Posterior cingulate gyrus (tissue), 11 donors: ENCODE measurements at places on chromosomes 1 and 21.

GRCh38 chr21:38825269-38825668, 19.5 kb downstream of the ETS2 start:
- no peak for DNase-seq

GRCh38 chr1:173249349-173249748, 42.2 kb upstream of the TNFSF4 start:
- no peak for DNase-seq

DNA sequence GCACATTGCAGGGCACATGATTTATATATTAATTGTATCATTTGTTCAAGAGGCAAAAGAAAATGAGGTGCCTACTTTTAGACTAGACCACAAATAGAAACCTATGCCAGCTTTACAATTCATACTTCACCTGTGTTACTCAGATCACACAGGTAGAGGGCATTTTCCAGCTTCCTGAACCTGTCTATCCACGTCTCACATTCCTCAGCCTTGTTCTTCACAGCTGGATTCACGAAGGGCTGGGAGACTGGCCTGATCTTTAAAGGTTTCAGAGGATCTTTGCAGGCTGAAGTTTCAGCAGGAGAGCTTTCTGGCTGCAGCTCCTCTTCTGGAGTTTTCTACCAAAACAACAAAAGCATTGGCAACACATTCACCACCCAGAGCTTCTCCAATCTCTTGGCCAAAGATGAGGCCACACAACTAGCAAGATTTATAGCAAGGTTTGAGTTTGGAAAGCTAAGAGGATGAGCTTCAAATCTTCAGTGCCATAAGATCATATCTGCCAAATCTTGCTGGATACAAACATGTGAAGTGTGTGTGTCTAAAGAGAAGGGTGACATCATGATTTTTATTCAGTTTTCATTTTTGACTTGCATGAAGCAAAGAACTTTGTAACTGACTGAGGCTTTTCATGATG, 71.0 kb upstream of the CYP2J2 start:
- no peak for DNase-seq

- peak; percentile 83 for DNase-seq
Measured at GRCh38 chr1:93878501-93878888, 511 bp downstream of the DNTTIP2 start.

- no peak for DNase-seq
Measured at GRCh38 chr1:1678581-1679380, 13.8 kb downstream of the SLC35E2B start.

DNA sequence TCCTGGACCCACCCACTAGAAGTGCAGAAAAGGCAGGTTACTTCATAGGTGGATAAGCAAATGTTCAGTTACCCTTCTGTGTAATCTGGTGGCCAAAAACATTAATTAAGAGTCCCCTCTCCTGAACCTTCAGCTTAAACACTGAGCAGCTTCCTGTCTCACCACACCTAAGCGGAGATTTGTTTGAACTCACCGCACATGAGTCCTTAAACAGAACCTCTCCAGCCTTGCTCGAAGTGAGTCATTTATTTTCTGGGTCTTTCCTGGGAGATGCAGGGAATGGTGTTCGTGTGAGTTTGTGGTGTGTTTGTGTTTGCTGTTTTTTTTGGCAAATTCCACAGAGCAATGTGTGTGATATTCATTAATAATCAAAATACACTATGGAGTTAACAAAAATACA, 7.6 kb upstream of the FNBP1L start:
- no peak for DNase-seq

DNA sequence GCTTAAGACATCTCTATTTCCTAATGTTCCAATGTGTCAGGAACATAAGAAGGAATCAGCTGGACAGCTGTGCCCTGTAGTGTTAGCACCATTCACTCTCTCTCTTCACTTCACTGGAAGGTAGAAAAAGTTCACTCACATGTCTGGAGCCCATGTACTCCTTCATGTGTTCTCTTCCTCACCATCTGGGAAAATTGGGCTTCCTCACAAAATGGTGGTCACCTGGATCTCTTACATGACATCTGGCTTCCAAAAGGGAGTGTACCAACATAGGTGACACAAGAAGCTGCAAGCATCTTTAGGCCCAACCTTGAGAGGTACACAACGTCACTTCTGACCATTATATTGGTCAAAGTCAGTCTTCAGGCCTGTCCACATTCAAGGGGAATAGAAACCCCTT, 882.6 kb downstream of the LTN1 start:
- DNase-seq = no peak

DNA sequence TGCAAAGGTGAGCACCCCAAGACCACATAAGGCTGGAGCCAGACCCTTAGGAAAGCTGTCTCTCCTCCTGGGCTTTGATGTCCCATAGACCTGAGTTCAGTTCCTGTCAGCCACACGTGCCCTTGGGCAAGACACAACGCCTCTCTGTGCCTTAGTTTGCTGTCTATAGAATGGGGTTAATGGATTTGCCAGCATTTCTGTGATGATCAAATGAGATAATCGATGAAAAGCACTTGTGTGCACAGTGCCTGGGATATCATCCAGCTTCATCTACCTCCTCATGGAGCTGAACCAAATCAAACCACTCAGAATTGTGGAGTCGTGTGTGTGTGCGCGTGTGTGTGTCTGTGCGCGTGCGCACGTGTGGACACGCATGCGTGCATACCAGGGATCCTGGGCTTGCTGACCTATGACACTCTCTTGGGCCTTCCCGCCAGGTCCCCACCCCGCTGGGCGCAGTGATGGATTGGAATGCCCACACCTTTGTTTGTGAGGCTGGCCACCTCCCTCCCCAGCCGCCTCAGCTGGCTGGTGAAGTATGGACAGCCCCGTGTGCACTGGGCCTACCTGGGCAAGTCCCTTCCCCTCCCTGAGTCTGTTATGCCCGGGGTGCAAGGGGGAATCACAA, 5.2 kb downstream of the TTC22 start:
- no peak for DNase-seq

GRCh38 chr1:217896490-217896889, 265.3 kb downstream of the SPATA17 start:
- no peak for DNase-seq

DNA sequence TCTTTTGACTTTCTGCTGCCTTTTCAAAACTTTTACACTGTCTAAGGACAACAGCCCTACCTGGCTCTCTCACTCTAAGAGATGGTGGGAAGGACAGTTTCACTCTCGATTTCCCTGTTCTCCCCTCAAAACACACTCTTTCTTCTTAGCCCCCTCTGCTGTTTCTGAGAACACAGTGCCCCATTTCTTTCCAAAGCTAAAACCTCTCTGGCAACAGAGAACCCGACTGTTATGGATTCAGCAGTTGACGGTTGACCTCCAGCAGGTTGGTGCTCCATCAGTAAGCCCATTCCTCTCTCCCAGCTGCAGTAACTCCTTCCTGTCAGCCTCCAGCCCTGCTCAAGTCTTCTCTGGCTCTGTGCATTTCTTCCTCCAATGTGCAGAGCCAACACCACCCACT, 88.2 kb upstream of the ABCD3 start:
- DNase-seq = no peak
